Activated CD4-positive, alpha-beta T cell treated with anti-CD3 and anti-CD28 coated beads, Interleukin-2, Interleukin-6, amounts not matched to agents 100 ng/mL and 50 ng/mL, durations not matched to agents 16 hours and 8 hours (primary cell): ENCODE measurements at places on chromosomes 2 and 18.
A peak's percentile ranks its signal among the peaks of the same experiment; 100 is the strongest.

GRCh38 chr18:76188097-76188496 is 306.9 kb downstream of the ZNF516 start:
- no peak for DNase-seq

DNA sequence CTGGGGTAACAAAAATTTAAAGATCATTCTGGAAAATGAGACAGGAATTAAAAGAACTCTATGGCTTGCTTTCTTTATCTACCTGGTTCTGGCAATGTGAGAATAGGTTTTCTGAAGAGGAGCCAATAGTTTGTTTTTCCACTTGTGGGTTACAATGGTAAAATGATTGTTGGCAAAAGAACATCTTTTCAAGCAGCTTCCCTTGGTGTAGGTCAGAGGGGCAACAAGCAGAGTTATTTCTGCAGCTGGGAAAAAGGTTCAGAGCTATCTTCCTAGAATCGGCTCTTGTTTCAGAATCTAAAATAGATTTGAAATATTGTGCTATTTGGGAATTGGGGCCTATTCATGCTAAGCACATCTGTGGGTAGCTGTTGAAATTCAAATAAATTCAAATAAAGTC is 11.5 kb upstream of the TSPYL6 start:
- no peak for DNase-seq

DNA sequence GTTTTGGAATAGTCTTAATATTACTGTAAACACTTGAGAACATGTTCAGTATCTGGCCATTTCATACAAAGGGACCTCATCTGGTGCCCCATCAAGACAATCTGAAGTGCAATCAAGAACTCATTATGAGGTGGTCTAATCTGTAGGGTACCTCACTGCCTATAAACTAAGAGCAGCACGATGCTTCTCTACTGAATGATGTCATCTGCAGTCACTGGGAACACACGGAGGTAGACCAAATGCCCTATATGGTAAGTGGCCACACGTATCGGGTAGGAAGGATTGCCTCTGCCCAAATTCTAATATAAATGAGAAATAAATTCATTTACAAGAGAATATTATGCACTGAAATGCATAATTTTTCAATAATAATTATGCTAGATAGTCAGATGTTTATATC is 90.4 kb downstream of the SLC8A1 start:
- DNase-seq, result no peak

GRCh38 chr2:67186871-67187270 is 210.3 kb upstream of the ETAA1 start:
- DNase-seq, result no peak

- no peak for DNase-seq
These were observed 306.7 kb upstream of the CHAC2 start for GRCh38 chr2:53460937-53461336.

DNA sequence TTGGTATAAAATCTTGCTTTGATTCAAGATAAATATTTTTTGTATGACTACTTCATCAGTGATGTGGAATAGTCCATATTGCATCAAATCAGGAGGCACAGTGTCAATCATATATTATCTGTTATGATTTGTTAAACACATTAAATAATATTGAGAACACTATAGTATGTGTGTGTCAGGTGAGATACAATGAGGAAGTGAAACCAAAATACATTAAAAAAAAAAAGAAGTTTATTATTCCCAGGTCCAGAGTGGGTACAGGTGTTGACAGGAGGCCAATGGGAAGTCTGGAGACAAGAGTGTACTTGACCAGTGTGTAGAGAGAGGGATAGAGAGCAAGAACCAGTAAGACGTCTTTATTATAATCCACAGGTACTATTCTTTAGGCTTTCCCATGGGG is 292.6 kb downstream of the FSIP2 start:
- DNase-seq, result no peak

GRCh38 chr18:23710946-23711345 is 21.7 kb downstream of the LAMA3 start:
- no peak for DNase-seq

DNA sequence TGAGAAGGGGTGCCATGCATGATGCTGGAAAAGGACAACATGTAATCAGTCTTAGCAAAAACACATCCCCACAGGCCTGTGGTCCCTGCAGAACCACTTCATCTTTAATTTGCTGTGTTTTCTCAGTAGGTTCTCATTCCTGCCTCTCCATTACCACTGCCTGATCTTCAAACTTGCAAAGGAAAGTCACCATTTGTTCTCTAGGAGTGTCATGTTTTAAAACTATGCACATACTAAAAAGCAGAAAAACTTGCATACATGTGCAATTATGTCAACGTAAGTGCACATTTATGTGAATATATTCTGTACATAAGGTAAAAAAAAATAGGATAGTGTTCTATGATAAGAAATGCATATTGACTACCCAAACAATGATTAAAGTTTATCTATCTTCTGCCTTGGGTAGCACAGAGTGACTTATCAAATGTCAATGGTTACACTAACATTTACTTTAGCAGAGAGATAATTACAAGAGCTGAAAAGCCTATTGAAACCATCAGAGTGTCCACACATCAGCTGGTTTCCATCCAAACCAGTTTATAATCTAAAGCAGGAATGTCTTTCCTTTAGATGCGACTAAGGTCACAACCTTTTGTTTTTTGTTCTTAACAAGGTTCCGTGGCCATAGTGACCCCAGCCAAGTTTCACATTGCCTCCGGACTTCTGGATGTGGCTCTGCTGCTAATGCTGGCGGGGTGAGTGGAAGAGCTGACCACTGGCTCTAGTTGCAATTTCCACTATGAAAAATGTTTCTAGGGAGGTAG is 58.7 kb upstream of the RMDN2 start:
- no peak for DNase-seq

GRCh38 chr2:105329561-105330495 is at the start of gene TGFBRAP1:
TSS of gene TGFBRAP1 (minus strand) at chr2:105329735. CDS start at chr2:105308301, 21,434 bp downstream.
- peak; percentile 65 for DNase-seq

- DNase-seq, result no peak
These were observed 91.8 kb upstream of the CHST9 start for GRCh38 chr18:27276886-27277285.

- peak; percentile 75 for DNase-seq
These were observed 63.2 kb downstream of the ZEB2 start for GRCh38 chr2:144456680-144457079.

DNA sequence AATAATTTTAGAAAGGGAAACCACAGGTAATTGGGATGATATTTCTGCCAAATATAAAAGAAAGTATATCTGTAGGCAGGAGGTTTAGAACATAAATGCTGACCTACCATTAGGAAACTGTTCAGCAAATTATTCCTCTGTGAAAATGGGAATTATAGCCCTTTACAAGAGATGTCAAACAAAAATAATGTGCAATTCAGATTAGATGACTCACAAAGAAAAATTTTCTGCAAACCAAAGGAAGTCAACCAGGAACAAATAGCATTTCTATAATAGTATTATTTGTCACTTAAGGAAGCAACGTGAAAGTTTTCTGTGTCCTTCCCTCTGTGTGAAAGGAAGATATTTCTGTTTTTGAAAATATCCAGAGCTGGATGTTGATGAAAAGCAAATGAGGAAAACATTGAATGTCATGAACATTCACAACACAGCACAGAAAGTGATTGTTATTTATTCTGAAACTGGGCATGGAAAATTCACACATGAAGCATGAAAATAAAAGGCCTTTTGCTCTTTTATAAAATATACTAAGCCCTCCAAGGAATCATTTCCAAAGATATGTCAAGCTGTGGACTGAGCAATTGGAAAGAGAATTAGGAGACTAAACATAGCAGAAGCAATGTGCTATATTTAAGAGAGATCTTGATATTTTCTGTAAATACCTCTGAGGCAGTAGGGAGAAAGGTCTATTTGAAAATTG is 57.9 kb upstream of the SPHKAP start:
- no peak for DNase-seq

- DNase-seq, result no peak
These were observed 204.6 kb downstream of the TNS1 start for GRCh38 chr2:217798191-217798590.

GRCh38 chr2:238570926-238571325 is 144.2 kb downstream of the ASB1 start:
- DNase-seq, result no peak
